Hypothalamus (tissue), 51 donors: ENCODE measurements at places on chromosomes 7 and 10.

DNA sequence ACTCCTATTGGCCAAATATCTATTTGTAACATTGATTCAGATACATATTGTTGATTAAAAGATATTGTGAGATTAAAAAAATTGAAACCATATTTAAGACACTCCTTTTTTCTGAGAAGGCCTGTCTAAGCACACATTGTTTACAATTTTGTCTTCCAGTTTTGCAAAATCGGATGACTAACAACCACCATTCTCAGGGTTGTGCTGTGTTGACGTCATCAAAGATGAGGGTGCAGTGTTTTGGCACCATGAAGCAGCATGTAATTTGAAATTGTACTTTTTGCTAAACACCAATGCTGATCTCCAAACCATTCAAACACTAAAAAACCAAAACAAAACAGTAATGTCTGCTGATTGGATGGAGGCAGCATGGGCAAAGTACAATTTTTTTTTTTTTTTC is 7.4 kb downstream of the CREB5 start:
- no peak for DNase-seq

GRCh38 chr10:176677-177076 is 41.4 kb downstream of the ZMYND11 start:
- no peak for DNase-seq

GRCh38 chr7:55622241-55622640 is 49.9 kb upstream of the VOPP1 start:
- DNase-seq = no peak

DNA sequence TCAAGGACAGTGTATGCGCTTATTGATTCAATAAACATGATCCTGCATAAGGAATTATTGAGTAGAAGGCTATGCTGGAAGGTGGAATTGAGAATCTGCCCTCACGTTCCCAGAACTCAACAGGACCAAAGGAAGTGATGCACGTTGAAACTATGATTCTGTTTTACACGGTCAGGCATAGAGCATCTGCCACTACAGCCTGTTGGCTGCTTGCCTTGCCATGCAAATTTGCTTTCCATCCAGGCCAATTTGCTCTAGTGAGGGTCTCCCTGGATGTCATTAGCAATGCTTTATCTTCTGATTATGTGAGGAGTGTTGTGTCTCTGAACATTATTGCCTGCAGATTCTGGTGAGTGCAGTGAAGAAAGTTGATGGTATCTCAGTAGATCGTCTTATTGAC is 132.9 kb downstream of the ADRA2A start:
- DNase-seq = no peak

DNA sequence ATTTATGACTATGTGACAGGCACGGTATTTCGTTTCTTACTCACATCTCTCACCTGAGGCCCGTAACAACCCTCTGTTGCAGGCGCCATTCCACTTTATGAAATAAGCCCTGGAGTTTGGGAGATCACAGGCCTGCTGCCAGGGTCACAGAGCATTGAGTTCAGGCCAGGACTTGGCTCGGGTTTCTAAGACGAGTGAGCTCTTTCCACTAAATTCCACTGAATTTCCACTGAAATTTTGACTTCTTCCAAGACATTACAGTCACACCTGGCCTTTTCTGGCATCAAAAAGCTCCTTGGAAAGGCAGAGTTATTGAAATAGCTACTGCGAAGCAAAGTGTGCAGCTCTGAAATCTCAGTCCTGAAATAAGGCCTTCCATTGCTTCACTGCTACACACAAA is 282.8 kb upstream of the MGMT start:
- no peak for DNase-seq

GRCh38 chr7:139897422-139898090 is 68.5 kb downstream of the TBXAS1 start:
- DNase-seq = no peak

- no peak for DNase-seq
These were observed 104.5 kb downstream of the CXCL12 start for GRCh38 chr10:44280226-44281014.

GRCh38 chr7:32061346-32061745 is 8.9 kb downstream of the PDE1C start:
- no peak for DNase-seq

DNA sequence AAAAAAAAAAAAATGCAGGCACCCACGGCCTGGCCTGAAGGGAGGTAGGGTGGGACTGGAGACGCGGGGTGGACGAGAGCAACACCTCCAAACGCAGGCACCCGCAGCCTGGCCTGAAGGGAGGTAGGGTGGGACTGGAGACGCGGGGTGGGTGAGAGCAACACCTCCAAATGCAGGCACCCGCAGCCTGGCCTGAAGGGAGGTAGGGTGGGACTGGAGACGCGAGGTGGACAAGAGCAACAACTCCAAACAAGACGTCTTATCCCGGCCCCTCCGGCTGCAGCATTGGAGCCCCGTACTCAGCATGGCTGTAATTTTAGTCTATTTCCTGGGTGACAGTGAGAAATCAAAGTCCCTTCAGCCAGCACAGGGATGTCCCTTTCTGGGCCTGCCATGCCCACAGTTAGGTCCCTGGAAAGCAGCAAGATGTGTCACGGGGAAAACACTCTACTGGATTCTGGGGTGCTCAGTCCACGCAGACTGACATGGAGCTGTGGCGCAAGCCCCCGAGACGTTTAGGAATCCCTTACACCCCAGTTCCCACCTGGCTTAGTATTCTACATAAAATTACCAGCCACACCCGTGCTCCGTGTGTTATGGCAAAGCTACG is 119.9 kb downstream of the WDR37 start:
- no peak for DNase-seq

GRCh38 chr10:59872892-59873463 is 33.4 kb downstream of the CCDC6 start:
- DNase-seq = no peak

DNA sequence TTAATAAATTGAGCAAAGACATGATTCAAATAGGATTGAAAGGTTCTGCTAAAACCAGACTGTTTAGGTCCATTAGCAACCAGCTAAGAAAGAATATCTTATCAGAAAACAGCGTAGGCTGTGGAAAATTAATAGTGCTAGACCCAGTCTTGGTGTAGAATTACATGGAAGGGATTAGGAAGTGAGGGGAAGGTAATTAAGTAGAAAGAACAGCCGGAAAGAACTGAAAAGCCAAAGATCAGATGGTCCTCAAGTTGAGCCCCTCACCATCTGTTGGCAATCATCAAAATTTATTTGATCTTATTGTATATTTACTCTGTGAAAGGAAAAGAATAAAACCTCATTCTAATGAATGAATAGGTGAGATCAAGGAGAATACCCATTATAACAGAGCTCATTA is 50.1 kb downstream of the COL1A2 start:
- no peak for DNase-seq

- DNase-seq = no peak
These were observed 11.3 kb upstream of the GNA12 start for GRCh38 chr7:2855386-2855785.

DNA sequence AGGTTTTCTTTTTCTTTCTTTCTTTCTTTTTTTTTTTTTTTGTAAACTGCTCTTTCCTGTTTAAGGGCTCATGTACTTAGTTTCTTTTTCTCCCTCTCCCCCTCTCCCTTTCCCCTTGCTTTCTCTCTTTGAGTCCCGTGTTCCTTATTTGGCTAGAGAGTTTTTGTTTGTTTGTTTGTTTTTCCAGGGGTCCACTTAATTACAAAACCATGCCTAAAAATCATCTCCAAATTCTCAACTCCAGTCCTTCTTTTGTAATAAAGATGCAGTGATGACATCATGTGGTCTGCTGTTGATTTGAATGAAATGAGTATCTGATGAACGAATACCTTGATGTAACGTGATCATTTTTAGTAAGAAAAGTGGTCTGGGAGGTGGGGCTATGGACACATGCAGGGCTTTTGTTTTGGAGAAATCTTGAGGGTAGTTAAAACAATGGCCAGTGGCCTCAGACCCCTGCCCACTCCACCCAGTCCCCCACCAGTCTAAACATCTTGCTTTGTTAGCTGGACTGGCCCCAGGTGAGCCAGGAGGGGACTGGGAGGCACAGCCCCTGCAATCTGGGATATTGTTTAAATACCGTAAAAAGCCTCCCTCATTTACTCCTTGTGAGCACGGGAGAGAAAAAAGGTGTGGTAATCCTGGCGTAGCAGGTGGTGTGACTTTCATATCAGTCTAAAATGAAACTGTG is 165.7 kb downstream of the LRMDA start:
- no peak for DNase-seq

- no peak for DNase-seq
These were observed 39.5 kb upstream of the INSIG1 start for GRCh38 chr7:155258226-155258560.

DNA sequence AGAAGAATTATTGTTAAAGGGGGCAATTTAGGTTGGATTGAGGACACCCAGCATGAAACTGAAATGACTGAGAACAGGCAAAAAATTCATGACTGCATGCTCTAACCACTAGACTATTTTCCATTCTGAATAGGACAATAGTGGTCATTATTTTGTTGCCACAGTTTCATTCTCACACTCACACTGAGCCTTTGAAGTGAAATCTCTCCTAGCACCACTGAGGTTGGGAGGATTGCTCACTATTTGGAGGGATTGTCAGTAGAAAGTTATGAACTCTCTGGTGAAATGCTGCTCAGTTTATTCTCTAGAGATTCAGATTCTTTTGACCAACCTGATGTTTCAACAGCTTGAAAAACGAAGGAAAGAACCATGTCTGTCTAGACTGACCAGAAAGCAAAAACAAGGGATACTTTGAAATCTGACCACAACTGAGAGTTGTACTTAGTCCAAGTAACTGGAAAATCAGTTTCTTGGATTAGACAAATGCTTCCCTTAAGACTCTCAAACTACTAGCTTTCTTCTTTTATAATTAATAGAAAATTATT is 191.2 kb downstream of the DYNC1I1 start:
- no peak for DNase-seq

- DNase-seq = no peak
These were observed 39.0 kb downstream of the AKR1B1 start for GRCh38 chr7:134419875-134420274.

DNA sequence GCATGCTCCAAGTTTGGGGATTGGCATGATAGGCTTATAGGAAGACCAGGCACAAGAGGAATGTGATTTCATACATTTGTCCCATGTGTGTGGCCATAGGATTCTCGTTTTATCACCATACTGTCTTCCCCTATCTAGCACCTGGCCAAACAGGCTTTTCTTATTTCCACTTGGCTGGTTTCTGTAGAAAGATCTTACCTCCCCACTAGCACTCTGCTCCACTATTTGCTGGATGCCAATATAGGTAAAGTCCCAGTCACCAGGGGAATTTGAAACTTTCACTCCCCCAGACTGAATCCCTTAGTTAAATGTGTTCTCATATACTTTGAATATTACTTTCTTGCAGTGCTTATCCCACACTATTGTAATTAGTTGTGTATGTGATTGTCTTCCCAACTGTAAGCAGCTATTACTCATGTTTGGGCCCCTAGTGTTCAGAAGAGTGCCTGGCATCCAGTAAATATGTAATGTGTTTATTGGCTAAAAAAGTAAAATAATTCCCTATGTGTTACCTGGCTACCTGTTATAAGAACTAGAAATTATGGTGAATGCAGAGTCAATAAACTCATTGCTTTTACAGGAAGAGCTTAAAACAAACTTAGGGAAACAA is 109.0 kb downstream of the LRMDA start:
- DNase-seq = no peak

DNA sequence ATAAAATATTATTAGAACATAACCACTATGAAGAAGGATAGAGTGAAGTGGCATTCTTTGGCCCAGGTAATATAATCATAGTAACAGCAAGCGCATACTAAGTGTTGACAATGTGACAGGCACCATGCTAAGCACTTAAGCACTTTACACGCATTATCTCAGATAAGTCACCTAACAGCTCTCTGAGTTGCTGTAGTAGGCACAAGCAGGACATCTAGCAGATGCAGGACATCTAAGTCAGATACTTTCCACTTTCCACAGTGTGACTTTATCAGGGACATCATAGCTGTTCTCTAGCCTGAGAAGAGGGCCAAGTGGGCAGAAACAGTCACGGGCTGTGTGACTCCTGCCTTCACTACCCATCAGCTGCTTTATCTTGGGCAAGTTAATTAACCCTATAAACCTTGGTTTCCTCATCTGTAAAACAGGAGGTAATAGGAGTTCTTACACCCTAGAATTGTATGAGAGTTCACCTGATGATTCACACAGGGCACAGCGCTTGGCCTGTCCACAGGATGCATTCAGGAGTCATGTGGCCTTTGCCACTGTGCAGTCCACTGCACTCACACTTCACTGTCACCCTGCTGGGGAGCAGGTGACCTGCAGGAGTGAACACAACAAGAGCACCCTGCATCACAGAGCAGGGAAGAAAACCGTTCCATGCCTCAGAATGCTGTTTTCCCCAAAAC is 12.5 kb downstream of the LIPA start:
- DNase-seq = no peak

DNA sequence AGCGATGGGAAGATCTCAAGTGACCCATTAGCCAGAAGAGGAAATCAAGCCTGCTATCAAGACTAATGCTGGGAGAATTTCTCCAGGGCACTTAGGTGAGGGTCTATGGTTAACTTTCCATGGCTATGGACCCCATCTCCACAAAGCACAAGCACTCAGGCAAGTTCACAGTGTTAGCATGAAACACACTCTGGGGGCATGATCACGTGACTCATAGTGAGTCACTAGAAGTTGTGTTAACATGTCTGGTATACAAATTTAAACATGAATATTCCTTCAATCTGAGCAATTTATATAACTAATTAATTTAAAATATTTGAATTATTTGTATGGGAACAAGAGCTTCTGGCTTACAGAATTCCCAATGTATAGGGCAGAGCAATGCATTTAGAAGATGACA is 131.8 kb downstream of the FAM204A start:
- no peak for DNase-seq

DNA sequence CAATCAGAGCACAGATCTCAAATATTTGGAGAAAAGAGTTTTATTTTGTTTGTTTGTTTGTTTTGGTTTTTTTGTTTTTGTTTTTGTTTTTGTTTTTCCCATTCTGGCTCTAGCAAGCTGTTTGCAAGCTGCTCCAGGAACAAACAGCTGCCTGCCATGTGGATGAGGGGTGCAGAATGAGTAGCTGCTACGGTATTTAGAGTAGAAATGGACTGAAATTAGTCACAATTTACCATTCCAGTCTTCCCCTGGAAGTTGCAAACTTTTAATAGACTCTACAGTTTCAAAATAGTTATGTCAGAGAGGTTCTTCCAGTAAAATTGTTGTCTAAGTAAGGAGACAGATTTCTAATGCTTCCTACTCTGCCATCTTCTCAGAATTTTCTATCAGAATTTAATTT is 27.1 kb upstream of the TAS2R16 start:
- DNase-seq = no peak

- DNase-seq = no peak
These were observed 35.9 kb upstream of the CYP2C9 start for GRCh38 chr10:94902570-94902969.

- no peak for DNase-seq
These were observed 2.6 kb upstream of the TMEM130 start for GRCh38 chr7:98872328-98872924.

- no peak for DNase-seq
These were observed 111.7 kb upstream of the CDK13 start for GRCh38 chr7:39838326-39838725.
